Activated T-cell treated with anti-CD3 and anti-CD28 coated beads, Interleukin-2, amount 50 U/mL, for 72 hours (primary cell): ENCODE measurements at places on chromosomes 5 and 9. TPM values are rescaled to one million over a fixed set of nuclear protein-coding genes. Genes with fewer than 3 reads are reported as not detected.

DNA sequence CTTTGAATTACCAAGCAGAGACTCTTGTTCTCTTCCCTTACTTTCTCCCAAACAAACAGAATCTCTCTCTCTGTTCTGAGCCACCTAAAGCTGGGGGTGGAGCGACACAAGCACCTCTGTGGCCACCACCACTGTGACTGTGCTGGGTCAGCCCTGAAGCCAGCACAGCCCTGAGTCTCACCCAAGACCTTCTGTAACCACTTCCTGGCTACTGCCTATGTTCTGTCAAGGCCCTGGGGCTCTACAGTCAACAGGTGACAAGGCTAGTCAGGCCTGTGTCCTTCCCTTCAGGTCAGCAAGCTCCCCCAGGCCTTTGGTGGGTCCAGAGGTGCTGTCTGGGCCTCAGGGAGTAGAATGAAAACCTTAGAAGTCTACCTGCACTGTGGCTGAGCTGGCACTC, 26.1 kb upstream of the SLC28A3 start:
- no peak for DNase-seq
- no peaks in the 10 kb centered on the region for H3K4me1 ChIP-seq
- no peaks in the 10 kb centered on the region for H3K36me3 ChIP-seq
- H3K27ac ChIP-seq: no peak overlapping the region

The SLC4A9 gene
- total RNA-seq: 0.07 TPM

DNA sequence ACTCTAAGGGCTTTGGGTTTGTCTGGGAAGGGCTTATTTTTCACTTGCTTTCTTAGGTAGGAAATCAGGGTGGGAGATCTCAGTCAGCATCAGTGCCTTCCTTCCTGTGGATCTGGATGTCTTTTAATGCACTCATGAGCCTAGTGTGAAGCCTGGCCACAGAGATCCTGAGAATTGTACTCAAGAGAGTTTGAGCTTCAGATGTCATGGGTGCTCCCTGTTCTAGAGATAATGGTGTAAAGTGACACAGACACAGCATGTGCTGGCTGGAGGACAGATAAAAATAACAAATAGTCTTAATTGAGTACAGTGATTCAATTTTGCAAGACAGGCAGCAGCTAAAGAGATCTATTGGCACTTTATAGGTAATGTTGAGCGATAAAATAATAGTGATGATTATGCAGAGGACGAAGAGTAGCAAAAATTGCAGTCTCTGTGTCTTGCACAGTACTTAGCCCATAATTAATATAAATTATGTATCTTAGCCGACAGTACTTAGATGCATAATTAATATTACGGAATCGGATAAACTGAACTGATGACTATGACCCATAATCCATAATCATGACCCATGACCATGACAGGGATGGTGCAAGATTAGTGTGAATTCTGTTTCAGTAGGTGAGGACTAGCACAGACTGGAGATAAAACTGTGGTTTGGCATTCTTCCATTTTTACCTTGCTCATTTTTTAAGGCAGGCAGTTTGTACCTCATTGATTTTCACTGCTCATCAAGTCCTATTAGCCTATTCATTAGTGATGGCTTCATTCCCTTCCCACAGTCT, 408.7 kb upstream of the PIK3R1 start:
- no peak for DNase-seq
- no peak overlapping the region for H3K4me3 ChIP-seq
- no peaks in the 10 kb centered on the region for H3K36me3 ChIP-seq
- H3K4me1 ChIP-seq: no peaks in the 10 kb centered on the region

- H3K27me3 ChIP-seq: peaks cover 10% of the 10 kb centered on the region
- no peak overlapping the region for H3K4me3 ChIP-seq
- no peak for DNase-seq
These were observed 80.2 kb downstream of the PLAC8L1 start for GRCh38 chr5:146025114-146025680.

DNA sequence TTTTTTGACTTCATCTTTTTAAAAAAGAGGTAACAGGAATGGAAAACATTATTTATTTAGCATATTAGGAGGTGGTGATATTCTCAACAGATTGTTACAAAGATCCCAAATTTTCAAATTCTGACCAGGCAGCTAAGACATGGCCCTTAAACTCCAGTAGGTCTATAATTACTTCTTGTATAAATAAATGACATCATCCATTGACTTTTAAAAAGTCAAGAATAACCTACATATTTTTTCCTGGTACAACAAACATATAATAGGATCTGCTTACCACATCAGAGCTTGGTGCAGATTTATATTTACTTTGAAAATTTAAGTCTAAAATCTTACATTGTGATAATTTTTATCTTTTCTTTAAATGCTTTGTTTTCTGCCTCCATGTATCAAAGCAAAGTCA, 92.2 kb upstream of the TRPM3 start:
- H3K4me1 ChIP-seq: no peaks in the 10 kb centered on the region
- no peak overlapping the region for H3K4me3 ChIP-seq
- DNase-seq: no peak
- no peaks in the 10 kb centered on the region for H3K36me3 ChIP-seq
- no peak overlapping the region for H3K27ac ChIP-seq
- no peaks in the 10 kb centered on the region for H3K27me3 ChIP-seq
